T-helper 2 cell (primary cell): ENCODE measurements at places on chromosomes 16 and 17.

DNA sequence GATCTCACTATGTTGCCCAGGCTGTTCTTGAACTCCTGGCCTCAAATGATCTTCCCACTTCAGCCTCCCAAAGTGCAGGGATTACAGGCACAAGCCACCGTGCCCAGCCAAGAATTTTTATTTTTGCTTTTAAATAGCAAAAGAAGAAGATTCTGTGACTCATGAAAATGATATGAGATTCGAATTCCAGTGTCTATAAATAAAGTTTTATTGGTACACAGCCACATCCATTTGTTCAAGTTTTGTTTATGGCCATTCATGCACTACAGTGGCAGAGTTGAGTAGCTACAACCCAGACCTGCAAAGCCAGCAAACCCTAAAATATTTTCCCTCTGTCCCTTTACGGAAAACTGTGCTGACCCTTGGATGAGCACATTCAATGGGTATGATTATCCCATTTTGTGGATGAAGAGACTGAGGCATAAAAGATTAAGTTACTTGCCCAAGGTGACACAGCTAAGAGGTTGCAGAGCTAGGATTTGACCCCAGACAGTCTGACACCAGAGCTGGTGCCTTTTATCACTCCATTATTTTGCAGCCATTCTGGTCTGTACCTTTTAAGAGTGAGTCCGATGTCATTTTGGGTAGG lies 34.2 kb downstream of the SCNN1G start:
- DNase-seq = no peak

DNA sequence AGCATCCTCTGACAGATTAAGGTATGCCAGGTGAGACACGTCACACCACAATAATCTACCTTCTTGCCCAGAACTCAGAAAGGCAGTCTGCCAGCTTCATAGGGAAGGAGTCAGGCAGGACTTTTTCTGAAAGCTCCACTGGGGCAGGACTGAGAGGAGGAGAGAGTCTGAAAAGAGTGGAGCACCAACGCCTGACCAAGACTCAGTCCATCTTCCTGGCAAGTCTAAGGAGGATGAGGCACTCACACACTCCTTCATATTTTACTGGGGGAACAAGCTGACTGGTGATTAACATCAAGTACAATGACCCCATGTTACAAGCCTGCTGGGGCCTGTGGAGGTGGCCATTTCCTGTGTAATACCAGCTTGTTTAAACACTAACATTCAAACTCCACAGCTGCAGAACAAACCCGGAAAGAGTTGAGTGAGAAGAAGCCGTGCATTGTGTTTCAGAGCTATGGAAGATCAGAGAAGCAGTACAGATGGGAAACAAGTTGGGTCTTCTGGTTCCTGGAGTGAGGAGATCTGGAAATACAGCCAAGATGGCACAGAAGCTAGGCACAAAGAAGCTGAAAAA lies 122.4 kb downstream of the HIC1 start:
- no peak for DNase-seq

DNA sequence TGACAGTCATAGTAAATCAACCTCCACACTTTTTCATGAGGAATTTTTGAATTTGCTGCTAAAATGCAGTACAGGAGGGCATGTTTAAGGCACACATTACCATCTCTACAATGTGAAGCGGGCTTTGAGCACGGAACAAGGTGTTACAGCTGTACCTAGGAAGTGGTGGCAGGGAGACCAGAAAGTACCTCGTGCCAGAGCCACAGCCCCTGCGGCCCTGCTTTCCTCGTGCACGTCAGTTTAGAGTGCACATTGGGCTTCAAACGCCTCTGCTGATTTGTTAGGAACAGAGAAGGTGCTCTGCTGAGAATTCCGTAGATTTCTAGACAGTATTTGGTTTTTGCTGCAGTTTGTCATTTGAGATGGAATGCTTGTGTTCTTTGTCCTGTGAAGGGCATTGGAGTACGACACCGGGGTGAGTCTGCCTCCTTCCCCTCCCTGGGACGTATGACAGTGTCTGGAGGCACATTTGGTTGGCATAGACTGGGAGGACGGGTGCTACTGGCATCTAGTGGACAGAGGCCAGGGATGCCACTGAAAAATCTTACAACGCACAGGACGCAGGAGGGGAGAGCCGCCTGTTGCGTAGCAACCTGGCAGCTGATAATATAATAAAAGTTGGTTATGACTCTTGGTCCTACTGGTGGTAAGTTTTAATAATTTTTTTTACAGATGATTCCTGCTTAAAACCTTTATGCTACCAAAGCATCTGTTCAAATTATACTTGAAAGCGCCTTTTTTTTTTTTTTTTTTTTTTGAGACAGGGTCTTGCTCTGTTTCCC lies 9.1 kb downstream of the FOXK2 start:
- no peak for DNase-seq

- peak; percentile 12 for DNase-seq
These were observed 1.4 kb upstream of the SLFN5 start for GRCh38 chr17:35241520-35241919.

GRCh38 chr17:74350486-74350885 lies 11.2 kb downstream of the BTBD17 start:
- no peak for DNase-seq

GRCh38 chr16:53937161-53937880 lies 233.4 kb downstream of the FTO start:
- no peak for DNase-seq

DNA sequence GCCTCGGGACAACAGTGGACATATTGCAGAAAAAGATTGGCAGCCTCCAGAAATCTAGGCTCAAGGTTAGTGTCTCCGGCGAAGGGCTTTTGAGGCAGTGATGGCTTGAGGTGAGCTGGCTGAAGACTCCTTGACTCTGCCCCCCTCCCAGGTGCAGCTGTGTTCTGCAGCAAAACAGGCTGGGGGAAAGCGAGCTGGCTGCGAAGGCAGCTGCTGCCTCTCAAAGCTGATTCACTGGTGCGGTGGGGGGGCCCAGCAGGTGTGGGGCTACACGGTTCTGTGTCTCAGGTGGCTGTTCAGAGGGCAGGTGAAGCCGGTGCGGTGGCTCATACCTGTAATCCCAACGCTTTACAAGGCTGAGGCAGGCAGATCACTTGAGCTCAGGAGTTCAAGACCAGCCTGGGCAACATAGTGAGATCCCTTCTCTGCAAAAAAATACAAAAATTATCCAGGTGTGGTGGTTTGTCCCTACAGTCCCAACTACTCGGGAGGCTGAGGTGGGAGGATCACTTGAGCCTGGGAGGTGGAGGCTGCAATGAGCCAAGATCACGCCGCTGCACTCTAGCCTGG lies 22.9 kb downstream of the C16orf96 start:
- DNase-seq = no peak

DNA sequence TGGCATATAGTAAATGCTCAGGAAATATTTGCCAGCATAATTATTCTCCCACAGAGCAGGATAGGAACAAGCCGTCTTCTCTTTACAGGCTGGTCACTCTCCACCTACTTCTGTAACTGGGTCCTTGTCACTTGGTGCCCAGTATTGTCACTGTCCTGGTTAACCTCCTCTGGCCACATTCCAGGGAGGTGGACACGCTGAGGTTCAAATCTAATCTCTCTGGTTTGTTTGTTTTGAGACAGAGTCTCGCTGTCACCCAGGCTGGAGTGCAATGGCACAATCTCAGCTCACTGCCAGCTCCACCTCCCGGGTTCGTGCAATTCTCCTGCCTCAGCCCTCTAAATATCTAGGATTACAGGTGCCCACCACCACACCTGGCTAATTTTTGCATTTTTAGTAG lies 15.6 kb downstream of the SBK1 start:
- no peak for DNase-seq

GRCh38 chr16:55662644-55663031 lies 6.8 kb downstream of the SLC6A2 start:
- no peak for DNase-seq

DNA sequence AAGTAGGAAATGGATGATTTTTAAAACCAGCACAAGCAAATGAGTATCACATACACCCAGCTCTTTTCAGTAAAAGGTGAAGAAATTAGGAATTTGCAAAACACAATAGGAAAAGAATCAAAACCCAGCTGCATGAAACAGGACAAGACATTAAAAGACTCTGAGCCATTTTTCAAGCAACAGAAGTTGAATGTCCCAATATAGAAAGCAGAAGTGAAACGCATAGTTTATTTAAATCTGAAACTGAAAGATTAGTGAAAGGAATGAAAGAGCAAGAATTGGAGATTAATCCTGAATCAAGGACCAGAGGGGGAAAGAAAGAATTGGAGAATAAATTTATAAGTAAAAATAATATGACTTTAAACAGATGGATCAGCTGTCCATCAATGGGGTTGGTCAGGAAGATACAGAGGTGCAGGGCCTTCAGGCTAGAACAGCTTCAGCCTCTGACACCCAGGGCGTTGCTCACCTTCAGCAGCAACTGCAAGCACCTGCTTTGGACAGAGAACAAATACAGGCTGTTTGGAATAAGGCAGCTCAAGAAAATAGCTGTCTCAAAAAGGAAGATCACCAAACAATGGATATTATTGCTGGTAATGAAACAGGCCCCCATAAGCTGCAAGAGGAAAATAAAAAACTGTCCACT lies 3.9 kb upstream of the ARHGAP17 start:
- no peak for DNase-seq

GRCh38 chr16:15636392-15636873 lies 6.5 kb downstream of the MARF1 start:
- peak; percentile 45 for DNase-seq

DNA sequence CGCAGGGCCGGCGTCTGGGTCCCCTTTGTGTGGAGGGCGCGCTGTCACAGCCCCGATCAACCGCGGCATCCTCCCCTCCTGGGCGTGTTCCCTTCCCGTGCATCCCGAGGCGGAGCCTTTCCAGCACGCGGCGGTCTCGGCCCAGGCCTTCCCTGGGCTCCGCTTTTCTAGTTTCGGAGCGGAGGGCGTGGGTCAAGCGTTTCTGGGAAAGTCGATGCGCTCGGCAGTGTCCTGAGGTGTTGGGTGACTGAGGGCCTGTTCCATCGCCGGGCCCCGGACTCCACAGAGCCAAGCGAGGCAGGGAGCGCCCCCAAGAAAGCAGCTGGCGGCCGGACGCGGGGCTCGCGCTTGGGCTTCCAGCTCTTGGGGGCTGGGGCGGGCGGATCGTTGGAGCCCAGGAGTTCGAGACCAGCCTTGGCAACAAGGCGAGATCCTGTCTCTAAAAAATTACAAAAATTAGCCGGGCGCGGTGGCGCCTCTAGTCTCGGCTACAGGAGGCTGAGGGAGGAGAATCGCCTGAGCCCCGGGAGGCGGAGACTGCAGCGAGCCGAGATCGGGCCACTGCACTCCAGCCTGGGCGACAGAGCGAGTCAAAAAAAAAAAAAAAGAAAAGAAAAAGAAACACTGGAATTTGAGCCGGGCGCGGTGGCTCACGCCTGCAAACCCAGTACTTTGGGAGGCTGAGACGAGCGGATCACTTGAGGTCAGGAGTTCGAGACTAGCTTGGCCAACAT lies 806 bp downstream of the IFT140 start:
- DNase-seq = no peak

- DNase-seq = no peak
These were observed 136.9 kb downstream of the MAP2K6 start for GRCh38 chr17:69551212-69552010.

- DNase-seq = peak; percentile 24
These were observed 65.9 kb upstream of the SDK2 start for GRCh38 chr17:73710095-73710592.

DNA sequence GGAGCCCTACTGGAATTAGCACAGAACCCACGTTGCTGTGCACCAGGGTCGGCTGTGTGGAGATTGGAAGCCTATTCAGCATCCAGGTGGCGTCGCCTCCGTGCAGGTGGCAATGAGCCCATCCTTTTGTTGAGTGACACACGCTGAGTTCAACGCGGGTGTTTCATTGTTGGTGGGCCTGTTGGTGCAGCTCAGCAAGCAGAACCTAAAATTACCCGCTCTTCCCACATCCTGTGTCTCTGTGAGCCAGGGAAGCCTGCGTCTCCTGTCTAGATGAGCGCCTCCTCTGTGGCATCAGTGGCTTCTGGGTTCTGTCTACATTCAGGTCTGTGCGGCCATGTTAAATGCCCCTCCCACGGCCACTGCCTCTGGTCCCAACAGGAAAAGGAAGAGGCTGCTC lies 14.5 kb downstream of the CD2BP2 start:
- DNase-seq = no peak
